ENCODE measurements at places on chromosomes 1 and 21. TPM values are rescaled to one million over a fixed set of nuclear protein-coding genes. Genes with fewer than 3 reads are reported as not detected.
A peak's percentile ranks its signal among the peaks of the same experiment; 100 is the strongest.

ATP1B1 gene
- 20.0 TPM for total RNA-seq

BRDT gene
- not detected for total RNA-seq

KCNAB2 gene
- total RNA-seq = 13.3 TPM

ABCG1 gene
- 28.7 TPM for total RNA-seq

TTC4 gene
- total RNA-seq = 25.0 TPM

KCNK2 gene
- 5.7 TPM for total RNA-seq

GRCh38 chr21:15744926-15745325, 15.1 kb downstream of the USP25 start:
- no peak for DNase-seq

DNA sequence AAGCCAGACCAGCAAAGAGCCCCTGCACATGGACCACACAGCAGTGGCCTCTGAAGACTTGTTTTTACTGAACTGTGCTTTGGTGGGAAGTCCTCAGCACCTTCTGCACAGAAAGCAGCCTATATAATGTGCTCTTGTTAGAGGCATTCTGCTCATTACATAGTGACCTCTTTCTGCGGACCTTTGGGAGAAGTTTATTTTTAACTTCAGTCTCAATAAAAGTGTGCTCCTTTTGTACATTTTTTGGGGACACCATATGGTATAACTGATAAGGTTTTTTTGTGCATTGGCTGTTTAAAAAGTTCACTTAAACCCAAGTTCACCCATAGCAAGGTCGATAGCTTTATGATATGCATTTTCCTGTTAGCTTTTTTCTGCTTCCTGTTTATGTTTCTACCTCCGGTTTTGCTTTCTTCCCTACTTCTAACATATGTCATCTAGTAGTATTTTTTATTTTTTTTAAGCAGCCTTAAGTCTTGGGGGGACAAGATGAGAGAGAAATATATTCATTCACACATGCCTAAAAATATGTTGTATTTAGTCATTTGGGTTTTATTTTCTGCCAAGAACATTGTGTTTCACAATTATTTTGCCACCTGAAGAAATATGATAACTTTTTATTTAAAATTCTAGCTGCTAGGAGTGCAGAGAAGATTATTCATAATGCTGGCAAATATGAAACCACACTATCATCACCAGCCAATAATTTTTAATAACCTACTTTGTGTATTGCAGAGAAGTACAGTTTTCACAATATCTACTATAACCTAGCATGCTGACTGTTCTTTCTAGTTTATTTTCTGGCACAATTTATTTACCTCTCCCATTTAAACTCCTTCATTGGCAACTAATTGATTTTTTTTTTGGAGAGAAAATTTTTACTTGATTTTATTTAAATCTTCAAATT, 22.9 kb upstream of the SLC19A2 start:
- DNase-seq = peak; percentile 33

GRCh38 chr1:11335417-11336056, 62.5 kb downstream of the UBIAD1 start:
- no peak for DNase-seq

GRCh38 chr1:43991200-43991475, 261 bp upstream of the CCDC24 start:
- DNase-seq = no peak

DNA sequence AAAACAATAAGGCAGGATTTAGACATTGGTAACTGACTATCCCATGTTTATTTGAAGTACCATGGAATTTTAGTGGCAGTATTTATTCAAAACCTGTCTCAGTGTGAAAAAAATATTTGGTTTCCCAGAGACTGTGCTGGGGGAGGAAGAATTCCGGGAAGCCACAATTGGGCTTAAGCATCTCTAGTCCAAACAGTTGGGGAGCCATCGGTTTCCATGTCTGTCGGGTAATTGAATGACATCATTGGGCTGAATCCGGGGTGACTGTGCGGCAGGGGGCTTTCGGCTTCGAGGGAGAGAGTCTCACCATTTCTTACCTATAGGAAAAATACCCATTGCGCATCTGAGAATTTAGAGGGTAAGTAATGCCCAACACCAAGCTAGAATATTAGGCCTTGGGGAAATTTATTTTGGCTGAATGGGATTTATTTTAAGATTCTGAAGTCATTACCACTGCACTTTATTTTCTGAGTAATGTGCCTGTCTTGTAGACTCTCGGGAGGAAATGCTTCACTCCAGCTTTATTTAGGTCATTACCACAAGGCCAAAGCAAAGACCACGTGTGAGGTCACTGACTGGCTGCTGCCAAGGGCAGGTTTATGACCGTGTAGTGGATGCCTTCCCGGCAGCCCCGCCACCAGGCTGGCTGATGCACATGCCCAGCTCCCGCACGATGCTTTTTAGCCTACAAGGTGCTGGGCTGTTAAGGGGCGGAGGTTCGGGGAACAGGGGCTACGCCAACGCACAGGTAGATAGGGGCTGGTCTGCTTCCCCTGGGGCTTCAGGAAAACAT, 23.1 kb upstream of the UMODL1 start:
- DNase-seq = no peak

DNA sequence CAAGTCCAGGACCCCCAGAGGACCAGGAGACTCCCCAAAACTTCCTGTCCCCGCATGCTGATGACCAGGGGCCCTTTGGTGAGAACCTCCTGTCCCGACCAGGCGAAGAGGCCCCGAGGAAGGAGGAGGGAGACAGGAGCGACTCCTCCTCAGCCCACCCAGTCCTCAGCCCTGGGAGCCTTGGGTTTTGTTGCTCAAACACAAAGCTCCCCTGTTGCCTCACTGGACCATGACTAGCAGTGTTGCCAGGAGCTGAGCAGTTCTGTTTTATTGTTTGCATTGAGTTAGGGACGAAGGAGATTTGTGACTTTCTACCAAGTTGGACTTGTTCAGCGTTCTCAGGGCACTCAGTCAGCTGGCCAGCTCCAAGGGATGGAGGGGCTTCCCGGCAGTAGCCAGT, 10.0 kb downstream of the UMODL1 start:
- DNase-seq = no peak

DNA sequence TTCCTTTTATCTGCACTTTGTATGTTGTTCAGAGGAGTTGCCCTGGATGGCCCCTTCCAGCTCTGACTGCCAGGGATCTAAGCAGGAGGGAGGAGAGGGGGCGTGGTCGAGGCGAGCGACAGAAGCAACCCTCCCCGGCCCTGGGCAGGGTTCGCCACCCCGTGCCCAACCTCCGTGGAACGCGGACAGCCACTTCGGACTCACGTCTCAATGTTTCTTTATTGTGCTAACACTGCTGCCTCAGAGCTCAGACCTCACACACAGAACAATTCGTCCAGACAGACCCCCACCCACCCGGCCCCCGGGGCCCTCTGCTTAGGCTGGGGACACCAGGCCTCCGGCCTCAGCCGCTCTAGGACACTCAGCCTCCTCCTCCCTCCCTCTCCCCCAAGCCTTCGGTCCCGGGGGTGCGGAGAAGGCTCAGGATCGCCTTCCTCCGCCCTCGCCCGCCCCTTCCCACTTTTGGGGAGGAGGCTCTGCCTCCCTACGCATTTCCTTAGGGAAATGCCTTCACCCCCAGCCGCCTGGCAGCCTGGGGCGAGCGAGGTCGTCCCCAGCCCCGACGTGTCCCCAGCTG, 8.3 kb downstream of the VSIG8 start:
- peak; percentile 65 for DNase-seq

- DNase-seq = no peak
Observed at GRCh38 chr1:44235808-44236207, 22.5 kb downstream of the DMAP1 start.

- DNase-seq = peak; percentile 24
Observed at GRCh38 chr1:184061396-184062003, 10.0 kb downstream of the TSEN15 start.

DNA sequence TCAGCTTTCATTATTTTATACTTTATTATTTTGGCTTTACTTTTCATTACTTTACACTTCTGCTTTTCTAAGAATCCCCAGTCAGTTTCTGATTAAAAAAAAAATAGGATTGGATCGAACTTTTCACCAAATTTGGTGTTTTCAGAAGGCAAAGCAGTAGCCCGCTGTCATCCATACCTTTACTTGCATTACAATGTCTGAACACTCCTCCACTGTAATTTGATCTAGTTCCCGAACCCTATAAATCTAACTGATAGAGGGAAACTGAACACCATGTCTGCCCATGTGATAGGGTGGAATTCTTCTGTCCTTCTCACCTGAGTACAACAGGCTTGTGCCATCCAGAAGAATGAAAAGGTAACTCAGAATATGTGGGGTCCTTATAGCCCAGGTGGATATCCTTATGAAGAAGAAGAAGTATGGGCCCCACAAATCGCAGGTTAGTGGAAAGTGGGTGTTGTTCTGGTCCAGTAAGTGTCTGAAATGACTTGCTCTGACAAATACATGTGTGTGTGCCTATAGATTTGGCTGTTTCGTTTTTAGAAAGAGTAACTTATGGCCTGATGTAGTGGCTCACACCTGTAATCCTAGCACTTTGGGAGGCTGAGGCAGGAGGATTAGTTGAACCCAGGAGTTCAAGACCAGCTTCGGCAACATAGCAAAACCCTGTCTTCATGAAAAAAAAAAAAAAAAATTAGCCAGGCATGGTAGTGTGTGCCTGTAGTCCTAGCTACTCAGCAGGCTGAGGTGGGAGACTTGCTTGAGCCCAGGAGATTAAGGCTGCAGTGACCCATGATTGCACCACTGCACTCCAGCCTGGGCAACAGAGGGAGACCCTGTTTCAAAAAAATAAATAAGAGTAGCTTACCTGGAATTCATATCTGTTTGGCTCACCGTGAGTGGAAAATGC, 26.6 kb upstream of the CDC14A start:
- no peak for DNase-seq

GRCh38 chr1:37274486-37274885, 199.9 kb upstream of the ZC3H12A start:
- no peak for DNase-seq

DNA sequence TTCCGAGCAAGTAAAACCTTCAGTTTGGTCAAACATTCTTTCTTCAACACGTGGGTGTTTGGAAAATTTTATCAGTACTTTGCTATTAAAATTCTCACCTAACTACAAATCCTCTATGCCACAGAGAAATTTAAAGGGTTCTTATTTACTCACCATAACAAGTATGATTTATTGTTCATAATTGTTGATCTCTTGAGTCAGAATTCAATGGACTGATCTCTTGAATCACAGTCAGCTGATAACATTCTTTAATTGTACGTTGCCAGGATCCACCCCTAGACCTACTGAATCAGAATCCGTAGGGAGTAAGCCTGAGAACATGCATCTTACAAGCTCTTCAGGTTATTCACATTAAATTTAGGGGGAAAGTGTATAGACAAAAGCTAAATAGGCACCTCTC, 51.2 kb downstream of the DIPK1A start:
- no peak for DNase-seq

GRCh38 chr1:161792740-161793139, 26.6 kb downstream of the ATF6 start:
- DNase-seq = peak; percentile 87

DNA sequence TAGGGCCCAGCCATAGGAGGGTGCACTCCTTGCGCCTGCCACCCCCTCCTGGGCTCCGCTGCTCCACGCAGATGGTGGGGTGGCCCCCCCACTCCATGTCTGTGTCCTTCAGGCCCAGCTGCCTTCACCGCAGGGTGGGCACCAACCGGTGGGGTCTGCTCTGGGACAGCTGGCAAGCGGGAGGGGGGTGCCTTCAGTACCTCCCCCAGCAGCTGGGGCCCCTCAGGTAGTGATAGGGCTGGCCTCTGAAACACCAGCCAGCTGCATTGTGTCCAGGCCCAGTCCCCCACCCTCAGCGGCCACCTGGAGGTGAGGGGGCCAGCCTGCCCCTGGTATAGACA, 360 bp downstream of the GJC2 start:
- DNase-seq = no peak

- DNase-seq = no peak
Observed at GRCh38 chr1:81437649-81438048, 363.1 kb upstream of the ADGRL2 start.

GRCh38 chr1:208420696-208421095, 176.5 kb upstream of the PLXNA2 start:
- DNase-seq = no peak

DNA sequence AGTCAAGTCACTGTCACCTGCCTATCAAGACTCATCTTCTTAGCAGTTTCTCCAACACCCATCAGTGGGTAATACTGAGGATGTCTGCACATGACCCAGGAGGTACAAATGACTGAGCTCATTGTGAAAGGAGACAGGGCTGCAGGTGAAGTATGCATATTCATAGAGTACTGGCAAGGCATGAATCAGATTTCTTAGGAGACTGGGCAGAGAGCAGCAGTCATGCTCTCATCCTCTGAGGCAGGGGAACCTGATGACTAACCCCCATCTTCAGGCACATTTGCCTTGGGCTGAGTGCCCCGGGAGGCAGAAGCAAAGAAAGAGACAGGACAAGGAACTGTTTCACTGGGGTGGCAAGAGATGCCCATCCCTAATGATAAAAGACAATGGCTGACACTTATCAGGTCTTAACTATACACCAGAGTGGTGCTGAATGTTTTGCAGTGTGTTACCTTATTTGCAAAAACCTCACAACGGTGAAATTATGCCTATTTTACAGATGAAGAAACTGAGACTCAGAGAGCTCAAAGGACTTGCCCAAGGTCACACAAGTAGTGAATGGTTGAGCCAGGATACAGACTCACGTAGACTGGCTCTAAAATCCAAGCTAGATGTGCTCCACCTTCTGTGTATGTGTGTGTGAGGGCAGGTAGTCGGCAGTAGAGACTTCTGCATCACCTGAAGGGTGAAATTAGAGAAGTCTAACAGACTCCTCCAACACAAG, 9.2 kb upstream of the GRHL3 start:
- peak; percentile 62 for DNase-seq
